ENCODE measurements at places on chromosomes 3 and 15. TPM values are rescaled to one million over a fixed set of nuclear protein-coding genes. Genes with fewer than 3 reads are reported as not detected.

Gene CHRNA7
- 0.38 TPM for total RNA-seq

Gene DNASE1L3
- 6.4 TPM for total RNA-seq

Gene SCAANT1
- total RNA-seq = not detected

Gene PCLAF
- 37.5 TPM for total RNA-seq

Gene ACTRT3
- total RNA-seq = 1.7 TPM

DNA sequence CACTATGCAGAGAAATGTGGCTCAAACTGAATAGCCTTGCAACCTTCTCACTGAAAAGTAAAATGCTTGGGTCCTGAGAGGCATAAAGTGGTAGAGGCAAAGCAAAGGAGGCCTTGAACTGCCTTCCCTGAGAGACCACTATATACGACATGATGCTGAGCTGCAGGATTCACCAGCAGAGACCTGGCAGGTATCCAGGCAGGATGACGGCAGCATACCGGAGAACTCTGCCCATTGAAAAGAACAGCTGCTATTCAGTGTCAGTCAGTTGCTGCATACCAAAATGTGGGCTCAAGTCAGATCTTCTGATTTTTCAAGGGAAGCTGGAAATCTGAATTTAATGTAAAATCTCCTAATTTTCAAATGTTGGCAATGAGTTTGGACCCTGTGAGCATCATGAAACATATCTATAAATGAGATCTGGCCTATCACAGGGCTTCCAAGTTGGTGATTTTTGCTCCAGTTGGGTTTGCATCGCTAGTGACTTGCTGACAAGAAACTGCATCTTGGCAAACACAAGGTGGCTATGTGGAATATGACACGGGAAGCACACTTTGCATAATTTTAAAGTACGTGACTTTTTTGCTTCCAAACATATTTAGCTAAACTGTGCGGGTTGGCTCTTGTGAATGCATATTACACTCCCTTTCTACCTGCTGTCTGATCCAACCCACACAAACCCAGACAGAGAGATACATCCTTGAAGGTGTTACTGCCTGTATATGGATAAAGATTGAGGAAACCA, 529.0 kb downstream of the AGBL1 start:
- no peak for DNase-seq

DNA sequence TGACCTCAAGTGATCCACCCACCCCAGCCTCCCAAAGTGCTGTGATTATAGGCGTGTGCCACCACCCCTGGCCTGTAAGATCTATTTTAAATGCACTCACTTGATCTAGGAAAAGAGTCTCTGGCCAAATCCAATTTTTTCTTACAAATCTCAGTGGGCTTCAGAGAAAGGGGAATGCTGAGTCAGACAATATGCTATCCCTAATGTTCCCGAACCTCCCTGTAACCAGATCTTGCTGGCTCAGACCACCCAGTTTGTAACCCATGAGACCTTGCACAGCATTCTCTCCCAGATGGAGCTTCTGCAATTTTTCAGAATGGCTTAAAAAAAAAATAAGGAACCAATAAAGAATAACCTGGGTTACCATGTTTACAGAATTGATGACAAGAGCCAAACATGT, 205.8 kb downstream of the RYR3 start:
- no peak for DNase-seq

GRCh38 chr3:160163229-160163878, 61.9 kb upstream of the C3orf80 start:
- DNase-seq = peak; percentile 26

- no peak for DNase-seq
These were observed 37.9 kb downstream of the ETV5 start for GRCh38 chr3:186070996-186071395.

DNA sequence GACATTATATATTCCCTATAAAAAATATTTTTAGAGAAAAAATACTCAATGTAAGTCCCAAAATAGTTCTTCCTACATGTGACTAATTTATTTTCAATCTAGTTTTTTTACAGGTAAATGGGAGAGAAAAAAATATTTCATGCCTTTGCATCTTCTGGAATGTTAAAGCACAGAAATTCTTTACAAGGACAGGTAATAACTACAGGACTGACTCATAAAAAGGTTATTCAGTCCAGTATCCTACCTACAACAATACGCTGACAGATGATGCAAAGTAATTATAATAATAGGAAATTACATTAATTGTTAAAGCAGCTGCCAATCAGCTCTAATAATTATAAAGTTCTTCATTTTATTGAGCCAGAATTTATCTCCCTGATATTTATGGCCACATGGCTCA, 147.5 kb downstream of the MYO9A start:
- no peak for DNase-seq

DNA sequence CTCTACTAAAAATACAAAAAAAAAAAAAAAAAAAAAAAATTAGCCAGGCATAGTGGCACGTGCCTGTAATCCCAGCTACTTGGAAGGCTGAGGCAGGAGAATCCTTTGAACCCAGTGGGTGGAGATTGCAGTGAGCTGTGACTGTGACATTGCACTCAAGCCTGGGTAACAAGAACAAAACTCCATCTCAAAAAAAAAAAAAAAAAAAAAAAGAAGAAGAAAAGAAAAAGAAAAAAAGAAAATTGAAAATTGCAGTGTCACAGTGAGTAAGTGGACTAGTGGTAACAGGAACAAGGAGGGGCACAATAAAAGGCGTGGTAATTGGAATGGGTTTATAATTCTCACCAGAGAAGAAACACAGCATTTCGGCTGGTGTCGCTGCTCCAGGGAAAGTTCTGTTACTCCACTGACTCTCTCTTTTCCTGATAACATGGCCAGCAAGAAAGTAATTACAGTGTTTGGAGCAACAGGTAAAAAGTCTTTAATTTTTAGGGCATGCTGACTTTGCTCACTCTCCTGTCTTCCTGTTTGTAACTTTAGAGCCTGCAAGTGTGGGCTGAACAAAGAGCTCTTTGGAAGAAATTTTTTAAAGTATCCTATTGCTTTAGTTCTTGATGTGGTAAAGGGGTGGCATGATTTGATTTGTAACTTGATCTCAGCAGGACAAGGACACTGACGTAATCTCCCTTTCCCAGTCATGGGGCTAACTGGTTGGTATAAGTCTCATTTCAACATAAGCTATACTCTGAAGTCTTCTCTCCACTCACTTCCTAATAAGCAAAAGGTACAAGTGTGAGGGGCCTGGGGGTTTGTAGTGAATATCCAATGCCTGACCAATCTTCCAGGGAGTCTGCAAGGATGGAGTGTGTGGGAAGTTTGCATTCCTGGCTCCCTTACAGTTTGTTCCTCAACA, 22.1 kb upstream of the TRA2B start:
- DNase-seq = no peak

GRCh38 chr3:187921391-187922074, 176.3 kb upstream of the BCL6 start:
- no peak for DNase-seq
